ENCODE measurements at places on chromosomes 3 and 15.

DNA sequence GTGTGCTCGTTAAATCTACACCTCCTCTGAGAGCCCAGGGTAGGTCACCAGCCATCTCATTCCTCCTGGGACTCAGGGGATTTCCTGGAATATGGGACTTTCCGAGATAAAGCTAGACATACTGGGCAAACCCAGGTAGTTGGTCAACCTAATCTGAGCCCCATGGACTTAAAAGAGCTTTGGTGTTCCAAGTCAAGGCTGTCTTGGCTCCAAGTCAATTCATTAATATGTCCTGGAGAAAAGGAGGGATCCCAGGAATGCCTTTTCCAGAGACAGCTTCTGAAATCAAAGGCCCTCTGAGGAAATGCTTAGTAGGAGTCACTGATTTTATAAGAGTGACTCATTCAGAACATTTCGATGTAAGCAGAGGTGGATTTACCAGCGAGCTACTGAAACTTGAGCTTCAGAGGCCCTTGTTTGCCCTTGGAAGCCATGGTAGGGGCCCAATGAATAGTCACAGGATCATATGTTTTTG, 137.3 kb upstream of the UBE2E1 start:
- DNase-seq, result peak; percentile 61

- no peak for DNase-seq
Observed at GRCh38 chr3:129402616-129403015, 25.8 kb downstream of the EFCAB12 start.

GRCh38 chr3:16824081-16824696, 60.6 kb upstream of the PLCL2 start:
- DNase-seq, result no peak

GRCh38 chr15:66221126-66221525, 32.4 kb downstream of the MEGF11 start:
- no peak for DNase-seq

GRCh38 chr3:173066044-173067004, 74.7 kb downstream of the SPATA16 start:
- DNase-seq, result peak; percentile 92

- no peak for DNase-seq
Observed at GRCh38 chr15:95957861-95958260, 372.6 kb upstream of the NR2F2 start.

DNA sequence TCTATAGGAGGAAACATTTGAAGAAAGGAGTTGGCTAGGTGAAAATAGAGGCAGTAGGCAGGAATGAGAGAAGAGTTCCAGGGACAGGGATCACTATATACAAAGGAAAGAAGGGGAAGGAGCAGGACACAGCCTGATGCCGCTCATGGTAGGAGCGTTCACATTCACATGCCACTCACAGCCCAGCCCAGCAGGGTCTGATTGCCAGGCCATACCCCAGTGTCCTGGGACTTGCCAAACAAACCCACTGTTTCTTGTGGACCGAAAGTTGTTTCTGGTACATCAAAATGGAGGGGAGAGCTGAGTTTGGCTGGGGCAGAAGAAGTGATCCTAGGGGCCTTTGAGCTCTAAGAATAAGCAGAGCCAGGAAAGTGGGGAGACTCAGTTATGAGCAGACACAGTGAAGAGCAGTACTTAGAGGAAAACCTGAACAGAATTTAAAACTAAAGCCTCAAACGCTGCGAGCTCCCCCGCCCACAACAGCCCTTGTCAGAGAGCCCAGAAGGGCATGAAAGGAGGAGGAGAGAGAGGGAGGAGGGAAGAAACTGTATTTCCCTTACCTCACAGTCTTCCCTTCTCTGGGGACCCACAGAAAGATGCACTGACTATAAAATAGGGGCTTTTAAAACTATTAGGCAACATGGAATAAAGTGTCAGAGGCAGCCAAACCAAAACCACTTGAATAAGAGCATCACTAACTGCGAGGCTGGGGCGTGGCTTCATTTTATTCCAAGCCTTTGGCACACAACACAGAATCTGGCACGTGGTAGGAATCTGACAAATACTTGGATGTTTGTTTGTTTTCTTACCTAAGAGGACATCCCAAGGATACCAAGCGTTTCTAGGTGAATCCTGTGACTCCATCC, 129.0 kb downstream of the RPL22L1 start:
- peak; percentile 91 for DNase-seq

DNA sequence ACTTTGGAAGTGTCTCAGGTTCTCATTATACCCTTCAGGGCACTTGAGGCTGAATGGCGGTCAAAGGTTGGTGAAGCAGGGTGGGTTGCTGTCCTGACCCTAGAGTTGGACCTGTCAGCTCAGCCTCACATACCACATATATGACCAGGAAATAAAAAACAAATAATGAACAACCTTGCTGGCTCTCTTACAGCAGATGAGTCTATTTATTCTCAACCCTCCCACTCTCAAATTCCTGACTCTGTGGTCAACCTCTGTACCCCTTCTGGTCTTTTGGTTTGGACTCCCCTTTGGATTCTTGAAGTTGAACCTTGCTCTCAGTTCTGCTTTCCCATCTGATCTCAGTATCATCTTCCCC, 16.9 kb downstream of the PPP2R3A start:
- no peak for DNase-seq

DNA sequence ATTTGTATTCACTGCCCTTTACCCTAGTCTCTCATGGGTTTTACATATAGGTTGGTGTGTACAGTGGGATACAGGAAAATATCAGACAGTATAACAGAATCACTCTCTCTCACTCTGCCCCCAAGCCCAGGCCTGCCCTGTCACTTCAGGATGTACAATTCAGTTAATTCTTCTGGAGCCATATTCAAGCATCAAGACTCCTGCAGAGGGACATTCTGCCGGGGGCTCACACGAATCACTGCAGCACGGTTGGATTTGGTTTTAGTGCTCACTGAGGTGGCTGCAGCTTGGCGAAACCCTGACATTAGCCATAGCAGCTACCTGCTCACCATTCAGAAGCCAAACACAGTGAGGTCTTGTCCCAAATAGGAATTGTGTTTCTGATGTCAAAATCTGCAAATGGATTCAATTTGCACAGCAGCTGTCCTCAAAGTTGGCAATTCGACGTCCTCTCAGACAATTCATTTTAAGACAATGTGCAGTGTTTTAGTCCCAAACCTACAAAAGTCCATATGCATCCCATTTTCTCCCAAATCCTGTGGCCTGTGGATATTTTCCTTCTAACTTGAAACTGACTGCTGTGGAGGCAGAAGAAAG, 82.9 kb downstream of the CHSY1 start:
- no peak for DNase-seq

GRCh38 chr15:59528961-59529402, 82.6 kb upstream of the GCNT3 start:
- peak; percentile 81 for DNase-seq

DNA sequence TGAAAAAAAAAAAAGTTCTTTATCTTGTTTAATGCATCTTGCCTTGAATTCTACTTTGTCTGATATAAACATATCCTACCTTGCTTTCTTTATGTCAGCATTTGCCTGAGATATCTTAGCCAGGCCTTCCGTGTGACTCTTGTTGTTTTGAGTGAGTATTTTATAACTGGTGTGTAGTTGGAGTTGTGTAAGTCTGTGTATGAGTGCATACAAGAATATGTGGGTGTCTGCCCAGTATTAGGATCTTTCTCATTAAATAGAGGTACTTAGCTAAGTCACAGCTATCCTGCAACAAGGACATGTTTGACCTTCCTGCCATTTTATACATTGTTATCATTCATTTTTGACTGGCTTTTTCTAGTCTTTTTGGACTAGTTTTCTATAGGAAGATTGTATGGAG, 22.5 kb upstream of the TSPAN3 start:
- no peak for DNase-seq

DNA sequence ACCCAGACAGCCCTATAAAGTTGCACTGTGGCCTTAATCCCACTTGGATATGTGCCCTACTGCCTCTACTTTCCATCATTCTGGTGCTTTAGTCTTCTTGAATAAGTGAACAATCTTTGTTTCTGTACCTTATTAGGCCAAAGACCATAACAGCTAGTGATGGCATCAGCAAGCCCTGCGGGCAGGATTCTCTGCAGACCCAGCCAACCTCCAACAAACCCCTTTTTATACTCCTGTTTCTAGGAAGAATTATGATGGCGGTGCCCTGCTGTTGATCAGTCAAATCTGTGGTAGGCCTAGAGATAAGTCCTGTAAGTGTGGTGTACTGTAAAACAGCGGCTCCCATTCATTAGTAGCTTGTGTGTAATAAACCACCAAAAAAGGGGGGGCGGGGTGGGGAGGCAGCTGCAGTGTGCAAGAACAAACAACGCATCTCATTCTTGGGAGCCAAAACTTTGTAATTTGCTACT, 40.5 kb downstream of the SOX2 start:
- DNase-seq, result peak; percentile 16

GRCh38 chr3:143255739-143256138, 136.2 kb downstream of the CHST2 start:
- DNase-seq, result no peak

- no peak for DNase-seq
Observed at GRCh38 chr3:12829886-12830784, 11.2 kb downstream of the RPL32 start.

- no peak for DNase-seq
Observed at GRCh38 chr3:66499881-66500575, 794 bp downstream of the LRIG1 start.

GRCh38 chr3:151209654-151210053, 6.6 kb upstream of the GPR171 start:
- DNase-seq, result no peak

GRCh38 chr3:141153679-141153966, 78.0 kb upstream of the PXYLP1 start:
- DNase-seq, result no peak

DNA sequence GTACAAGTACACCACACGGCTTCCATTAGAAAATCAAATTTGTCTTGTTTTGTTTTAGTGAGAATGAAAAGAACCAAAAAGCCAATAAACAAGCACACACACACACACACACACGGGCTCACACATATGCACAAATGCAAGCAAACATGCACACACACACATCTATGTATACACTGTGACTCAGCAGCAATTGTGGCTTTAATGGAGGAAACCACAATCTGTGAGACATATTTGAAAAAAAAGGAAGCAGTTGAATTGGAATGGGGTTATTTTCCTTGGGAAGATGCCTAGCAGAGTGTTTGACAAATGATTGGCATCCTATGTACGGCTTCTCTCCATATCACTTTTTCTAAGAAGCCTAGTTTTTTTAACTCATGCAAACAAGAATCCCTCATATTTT, 201.1 kb upstream of the ARRDC4 start:
- DNase-seq, result peak; percentile 50

- no peak for DNase-seq
Observed at GRCh38 chr3:172221547-172221946, 182.2 kb downstream of the FNDC3B start.

GRCh38 chr15:101027920-101028319, 108.8 kb downstream of the LRRK1 start:
- DNase-seq, result no peak

- DNase-seq, result no peak
Observed at GRCh38 chr15:28006116-28006905, 92.8 kb downstream of the OCA2 start.

DNA sequence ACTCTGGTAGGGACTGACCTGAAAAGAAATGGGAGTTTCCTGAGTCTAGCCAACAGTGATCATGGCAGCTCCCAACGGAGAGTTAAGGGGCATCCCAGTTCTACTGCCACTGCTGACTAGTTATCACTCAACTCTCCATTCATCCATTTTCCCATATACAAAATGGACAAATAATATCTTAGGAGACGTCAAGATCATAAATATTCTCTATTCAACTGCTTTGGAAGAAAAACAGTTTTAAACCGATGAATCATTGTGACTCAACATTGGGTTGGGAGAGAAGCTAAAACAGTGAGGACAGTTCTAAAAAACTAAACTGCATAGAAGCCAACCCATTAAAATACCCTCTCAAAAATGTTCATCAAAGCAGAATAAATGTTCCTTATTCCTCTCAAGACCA, 57.6 kb upstream of the CHRM5 start:
- DNase-seq, result peak; percentile 5

GRCh38 chr3:57877116-57877515, 121.0 kb downstream of the SLMAP start:
- DNase-seq, result no peak

- DNase-seq, result no peak
Observed at GRCh38 chr3:102180280-102180931, 254.4 kb upstream of the ZPLD1 start.

DNA sequence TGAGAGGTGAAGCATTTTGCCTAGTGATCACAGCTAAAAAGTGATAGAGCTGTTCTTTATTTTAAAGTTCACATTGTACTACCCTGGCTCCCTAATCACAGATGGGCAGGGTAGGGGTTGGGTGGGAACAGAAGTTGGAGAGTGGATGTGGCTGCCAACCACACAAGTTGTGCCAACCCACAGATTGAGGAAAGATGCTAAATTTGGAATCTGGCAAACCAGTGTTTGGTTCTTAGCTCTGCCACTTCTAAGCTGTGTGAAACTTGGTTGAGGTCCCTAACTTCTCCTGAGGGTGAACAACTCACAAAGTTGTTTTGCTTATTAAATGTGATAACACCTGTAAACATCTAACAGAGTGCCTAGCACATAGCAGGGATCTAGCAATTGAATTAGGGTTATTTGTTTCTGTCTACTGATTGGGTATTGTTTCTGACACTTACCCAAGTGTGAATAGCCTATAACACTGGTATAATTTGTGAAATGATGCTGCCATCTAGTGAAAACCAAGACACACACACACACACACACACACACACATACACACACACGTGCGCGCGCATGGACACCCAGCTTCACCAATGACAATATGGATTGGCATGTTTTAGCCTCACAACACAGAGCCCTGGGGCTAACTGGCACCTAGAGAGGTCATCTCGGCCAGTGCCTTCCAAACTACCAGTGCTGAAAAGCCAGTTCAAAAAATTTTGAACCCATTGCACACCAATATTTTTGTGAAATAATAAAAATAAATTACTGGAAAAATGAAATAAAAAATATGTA, 25.3 kb downstream of the ADGRG7 start:
- no peak for DNase-seq

DNA sequence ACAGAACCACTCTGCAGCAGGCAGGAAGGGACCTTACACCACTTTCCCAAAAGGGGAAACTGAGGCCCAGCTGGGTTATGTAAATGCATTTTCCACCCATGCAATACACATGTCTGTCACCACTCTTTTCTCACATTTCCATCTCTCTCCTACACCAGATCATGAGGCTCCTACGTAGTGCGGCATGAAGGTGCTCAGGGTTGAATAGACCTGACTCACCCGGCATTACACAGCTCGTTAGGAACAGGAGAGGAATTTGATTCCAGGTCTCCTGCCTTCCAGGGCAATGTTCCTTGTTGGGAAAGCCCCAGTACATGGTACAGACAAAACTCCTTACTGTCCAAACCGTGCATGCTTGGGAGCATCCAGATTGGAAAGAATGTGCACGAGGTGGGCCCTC, 61.9 kb upstream of the DCLK3 start:
- DNase-seq, result no peak

GRCh38 chr15:92881211-92881754, 18.8 kb upstream of the CHD2 start:
- no peak for DNase-seq

DNA sequence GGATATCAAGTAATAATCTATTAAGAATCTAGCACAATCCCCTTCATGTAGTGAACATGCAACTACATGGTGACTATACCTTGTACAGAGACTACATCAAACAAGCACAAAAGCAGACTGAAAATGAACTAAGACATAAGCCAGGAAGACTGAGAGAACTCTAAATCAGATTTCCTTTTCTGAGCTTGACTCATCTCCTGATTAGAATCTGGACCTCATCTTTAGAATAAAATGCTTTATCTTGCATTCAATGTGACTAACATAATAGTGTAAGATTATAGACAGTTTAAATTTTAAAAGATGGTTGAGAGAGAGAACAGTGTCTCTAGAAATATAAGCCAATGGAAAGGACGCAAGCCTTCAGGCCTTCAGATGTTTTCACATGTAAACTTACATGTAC, 17.5 kb upstream of the PKM start:
- no peak for DNase-seq

- no peak for DNase-seq
Observed at GRCh38 chr3:88034491-88035275, 24.1 kb downstream of the CGGBP1 start.
